ENCODE measurements at places on chromosomes 1 and 21.

DNA sequence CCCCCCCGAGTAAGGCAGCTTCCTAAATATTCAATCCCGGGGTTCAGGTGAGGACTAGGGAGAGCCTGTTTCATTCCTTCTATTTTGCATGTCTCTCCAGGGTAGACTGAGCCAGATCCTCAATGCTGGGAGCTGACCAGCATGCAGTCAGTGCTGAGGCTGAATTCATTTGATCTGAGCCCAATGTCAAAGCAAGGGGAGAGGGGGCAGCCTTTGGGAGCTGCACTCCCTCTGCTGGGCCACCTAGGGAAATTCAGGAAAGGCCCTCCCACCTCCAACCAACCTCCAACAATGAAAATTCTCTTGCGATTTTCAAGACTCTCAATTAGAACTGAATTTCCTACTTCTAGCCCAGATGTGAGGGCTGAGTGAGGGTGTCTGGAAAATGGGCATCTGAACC lies 371.2 kb downstream of the NPHP4 start:
- peak; percentile 58 for DNase-seq

- DNase-seq: no peak
Observed at GRCh38 chr1:103460511-103460910, 65.0 kb upstream of the RNPC3 start.

GRCh38 chr1:157870490-157870889 lies 28.9 kb upstream of the CD5L start:
- DNase-seq: no peak

DNA sequence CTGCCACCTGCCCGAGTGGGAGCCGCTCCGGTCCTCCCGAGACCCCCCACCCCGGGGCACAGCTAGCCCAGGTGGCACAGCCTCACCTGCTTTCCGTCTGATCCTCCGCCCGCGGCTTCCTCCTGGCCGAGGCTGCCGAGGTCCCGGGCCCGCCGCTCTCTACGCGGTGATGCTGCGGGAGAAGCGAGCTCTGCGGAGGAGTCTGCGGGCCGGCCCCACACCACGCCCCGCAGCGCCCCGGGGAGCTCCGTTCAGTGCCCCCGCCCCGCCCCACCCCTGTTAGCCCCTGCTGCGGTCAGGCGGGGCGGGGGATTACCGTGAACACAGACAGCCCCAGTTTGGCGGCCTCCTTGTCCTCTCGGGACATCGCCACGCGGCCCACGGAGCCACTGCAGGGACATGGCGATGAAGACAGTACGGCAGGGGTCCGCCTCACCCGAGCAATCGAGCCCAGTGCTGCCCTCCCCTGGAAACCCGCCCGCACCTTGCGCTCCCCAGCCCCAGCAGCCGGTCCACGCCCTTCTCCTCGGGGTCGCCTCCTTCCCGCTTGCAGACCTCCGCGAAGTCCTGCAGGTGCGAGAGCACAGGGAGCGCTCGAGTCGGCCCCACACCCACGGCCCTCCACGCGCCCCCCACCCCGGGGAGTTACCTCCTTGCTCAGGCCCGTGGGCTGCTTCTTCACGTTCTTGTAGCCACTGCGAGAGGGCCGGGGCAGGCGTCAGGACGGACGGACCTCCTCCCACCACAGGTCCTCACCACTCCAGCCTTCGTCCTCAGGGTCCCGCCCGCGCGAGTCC lies 933 bp downstream of the C1orf35 start:
- peak; percentile 74 for DNase-seq

GRCh38 chr1:210446479-210446878 lies 117.8 kb downstream of the HHAT start:
- no peak for DNase-seq

DNA sequence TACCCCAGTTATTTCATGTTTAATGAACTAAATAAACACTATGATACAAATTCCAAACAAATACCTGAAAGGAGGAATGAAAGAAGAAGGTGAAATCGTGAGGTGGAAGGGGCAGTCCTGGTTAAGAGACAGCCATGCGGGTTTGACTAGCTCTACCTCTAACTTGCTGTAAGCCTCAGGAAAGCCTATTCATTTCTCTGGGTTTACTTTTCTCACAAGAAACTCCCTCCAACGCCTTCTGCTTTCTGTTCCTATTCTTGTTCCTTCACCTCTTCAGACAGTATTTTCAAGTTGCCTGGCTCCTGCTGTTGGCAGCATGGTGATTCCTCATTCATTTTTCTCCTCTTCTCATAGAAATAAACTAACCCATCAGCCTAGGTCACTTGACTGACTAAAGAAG lies 92.4 kb downstream of the NTPCR start:
- DNase-seq: no peak

- DNase-seq: no peak
Observed at GRCh38 chr1:200314085-200314750, 95.6 kb downstream of the ZNF281 start.

DNA sequence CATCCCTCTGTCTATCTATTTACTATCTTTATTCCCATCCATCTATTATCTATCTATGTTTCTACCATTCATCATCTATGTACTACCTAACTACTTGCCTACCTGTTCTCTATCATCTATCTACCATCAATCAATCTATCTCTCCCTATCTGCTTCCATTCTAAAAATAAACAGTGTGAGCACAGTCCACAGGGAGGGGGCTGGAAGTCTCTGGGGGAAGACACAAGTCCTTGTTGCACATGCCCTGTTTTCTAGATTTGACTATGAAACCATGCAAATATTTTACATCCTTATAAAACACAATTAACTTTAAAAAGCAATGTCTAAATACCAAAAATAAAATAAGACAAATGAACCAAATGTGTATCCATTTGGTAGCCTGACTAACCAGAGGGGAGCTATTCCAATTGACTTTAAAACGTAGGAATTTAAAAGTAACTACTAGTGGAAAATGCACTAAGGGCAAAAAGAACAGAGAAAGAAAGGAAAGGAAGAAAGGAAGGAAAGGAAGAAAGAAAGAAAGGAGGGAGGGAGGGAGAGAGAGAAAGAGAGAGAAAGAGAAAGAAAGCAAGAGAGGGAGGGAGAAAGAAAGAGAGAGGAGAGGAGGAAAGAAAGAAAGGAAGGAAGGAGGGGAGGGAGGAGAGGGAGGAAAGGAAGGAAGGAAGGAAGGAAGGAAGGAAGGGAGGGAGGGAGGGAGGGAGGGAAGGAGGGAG lies 13.6 kb upstream of the RIPK4 start:
- DNase-seq: no peak

GRCh38 chr1:186310307-186310706 lies 64.7 kb downstream of the TPR start:
- DNase-seq: no peak

GRCh38 chr1:184574588-184574987 lies 180.1 kb downstream of the EDEM3 start:
- peak; percentile 9 for DNase-seq

DNA sequence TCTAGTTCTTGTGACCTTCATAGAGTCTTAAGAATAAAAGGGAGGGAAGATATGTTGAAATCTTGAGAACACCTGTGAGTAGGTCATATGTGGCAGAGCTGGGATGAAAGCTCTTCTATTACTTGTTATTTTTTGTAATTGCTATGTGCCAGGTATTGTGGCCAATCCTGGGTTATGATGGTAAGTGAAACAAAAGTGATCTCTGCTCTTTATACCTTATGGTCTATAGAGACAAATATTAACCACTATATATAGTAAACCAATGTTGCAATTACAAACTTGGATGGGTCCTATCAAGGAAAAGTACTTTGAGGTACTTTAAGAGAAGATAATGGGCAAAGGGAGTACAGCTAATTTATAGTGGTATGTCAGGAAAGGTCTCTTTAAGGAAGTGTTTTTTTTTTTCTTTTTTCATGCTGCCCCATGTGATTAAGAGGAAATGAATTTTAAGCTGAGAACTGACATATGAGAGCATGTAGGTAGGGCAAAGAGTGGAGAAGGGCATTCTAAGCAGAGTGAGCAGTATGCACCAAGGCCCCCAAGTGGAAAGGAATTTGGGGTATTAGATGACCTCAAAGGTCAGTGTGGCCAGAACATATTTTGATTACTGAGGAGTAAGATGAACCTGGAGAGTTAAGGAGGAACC lies 43.3 kb downstream of the POU2F1 start:
- DNase-seq: no peak

DNA sequence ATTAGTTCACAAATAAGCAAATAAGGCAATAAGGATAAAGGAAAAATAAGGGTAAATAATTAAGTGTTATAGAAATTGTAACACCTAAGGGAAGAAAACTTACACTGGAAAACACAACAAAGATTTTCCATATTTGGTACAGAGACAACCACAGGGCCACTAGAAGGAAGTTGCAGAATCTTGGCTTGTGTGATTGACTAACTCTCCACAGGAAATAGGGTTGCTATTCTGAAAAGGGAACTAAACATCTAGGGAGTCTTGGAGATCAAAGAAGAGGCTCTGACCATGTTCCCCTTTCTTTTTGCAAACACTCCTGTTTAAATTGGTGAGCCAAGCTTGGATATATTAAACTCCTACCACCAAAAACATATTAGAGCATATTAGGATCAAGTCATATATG lies 59.1 kb downstream of the APCS start:
- no peak for DNase-seq

DNA sequence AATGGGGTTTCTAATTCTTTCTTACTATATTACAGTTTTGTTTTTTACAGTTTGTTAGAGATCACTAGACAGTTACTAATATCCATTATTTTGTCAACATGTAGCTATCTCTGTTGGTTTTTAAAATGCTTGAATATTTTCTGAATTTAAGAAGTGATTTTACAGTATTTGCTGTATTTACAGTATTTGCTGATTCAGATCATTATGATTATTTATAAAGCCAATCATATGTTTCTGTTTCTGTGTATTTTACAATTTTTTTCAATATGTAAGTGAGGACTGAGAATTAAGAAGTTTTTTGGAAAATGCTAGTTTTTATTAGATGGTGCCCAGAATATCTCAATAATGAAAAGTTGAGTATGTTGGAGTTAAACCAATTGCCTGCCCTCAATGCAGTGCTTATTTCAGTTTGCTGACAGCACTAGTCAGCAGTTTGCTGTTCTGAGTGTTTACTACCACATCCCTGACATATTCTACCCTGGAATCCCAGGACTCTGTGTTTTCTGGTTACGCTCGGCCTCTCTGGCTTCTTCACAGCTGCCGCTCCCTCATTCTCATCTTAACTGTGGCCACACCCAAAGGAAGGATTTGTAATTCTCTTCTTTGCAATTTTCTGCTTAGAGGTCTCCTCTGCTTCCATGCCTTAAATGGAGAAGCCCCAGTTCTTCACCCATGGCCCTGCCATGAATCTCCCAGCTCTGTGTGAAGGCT lies 68.0 kb upstream of the BACH1 start:
- no peak for DNase-seq

- DNase-seq: no peak
Observed at GRCh38 chr1:110288111-110288510, 51.1 kb upstream of the RBM15 start.

DNA sequence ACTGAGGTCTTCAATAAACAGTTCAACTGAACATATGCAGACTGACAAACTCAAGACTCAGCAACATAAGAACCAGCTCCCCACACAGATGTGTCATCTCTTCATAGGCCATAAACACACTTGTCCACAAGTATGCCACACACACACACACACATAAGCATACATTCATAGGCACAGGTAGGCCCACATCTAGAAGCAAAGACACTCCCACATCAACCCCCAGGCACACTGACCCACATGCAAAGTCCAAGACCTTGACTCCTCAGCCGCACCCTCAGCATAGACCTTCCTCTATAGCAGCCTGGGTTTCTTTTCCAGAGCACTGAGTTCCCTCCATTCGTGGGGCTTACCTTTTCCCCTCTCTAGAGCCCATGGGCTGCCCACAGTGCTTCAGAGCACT lies 1.4 kb downstream of the LAD1 start:
- DNase-seq: no peak

DNA sequence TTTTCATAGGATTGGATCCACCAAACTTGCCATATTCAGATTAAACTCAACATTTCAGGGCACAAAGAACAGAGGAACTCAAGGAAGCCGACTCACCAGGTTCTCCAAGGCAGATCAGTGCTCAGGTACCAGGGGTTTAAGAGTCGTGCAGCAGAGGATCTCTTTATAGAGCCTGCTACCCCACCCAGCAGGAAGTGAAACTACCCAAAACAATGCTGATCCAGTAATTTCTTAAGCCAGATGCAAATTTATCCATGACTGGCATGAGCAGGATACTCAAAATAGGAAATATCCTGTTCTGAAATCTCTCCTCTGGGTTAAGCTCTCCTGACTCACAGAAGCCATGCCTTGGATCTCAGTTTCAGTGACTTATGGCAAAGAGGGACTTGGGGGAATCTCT lies at the start of gene SPRR2A:
TSS of gene SPRR2A (minus strand) at position 138 of the 400 bp plus-strand sequence. CDS start 777 bp downstream, outside the sequence.
- DNase-seq: no peak

GRCh38 chr1:192878249-192878648 lies 69.4 kb downstream of the RGS2 start:
- no peak for DNase-seq

- no peak for DNase-seq
Observed at GRCh38 chr21:42553435-42553834, 39.8 kb downstream of the SLC37A1 start.

- DNase-seq: no peak
Observed at GRCh38 chr1:211237579-211237978, 21.6 kb upstream of the RCOR3 start.

GRCh38 chr1:233343262-233343661 lies 15.7 kb downstream of the MAP3K21 start:
- no peak for DNase-seq

DNA sequence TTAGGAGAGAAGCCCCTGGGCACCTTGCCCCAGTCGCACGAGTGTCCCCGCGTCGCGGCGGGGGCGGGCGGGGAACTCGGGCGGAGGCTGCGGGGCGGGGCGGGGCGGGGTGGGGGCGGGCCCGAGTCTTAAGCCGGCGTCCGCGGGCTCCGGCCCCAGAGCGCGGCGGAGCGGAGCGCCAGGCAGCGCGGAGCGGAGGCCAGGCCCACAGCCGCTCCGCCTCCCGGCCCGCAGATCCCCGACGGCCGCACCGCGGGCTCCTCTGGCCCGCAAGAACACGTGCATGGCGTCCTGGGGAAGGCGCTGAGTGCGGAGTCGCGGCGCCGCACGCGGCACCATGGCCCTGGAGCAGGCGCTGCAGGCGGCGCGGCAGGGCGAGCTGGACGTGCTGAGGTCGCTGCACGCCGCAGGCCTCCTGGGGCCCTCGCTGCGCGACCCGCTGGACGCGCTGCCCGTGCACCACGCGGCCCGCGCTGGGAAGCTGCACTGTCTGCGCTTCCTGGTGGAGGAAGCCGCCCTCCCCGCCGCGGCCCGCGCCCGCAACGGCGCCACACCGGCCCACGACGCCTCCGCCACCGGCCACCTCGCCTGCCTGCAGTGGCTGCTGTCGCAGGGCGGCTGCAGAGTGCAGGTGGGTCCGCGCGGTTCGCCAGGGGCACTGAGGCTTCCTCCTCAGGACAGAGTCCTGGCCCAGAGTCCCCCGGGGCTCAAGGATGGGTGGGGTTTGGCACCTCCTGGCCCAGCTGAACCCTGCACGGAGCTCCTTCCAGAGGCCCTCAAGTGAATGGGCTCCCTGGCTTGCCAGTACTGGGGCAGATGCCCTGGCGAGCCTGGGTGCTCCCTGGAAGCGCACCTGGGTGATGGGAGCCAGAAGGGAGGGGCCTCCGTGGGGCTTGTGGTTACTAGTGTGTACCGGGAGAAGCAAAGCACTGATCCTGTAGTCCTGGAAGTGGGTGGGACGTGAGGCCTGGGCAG lies at the start of gene ESPN:
TSS of gene ESPN (plus strand) at position 158 of the 975 bp plus-strand sequence. CDS start at position 338, 180 bp downstream.
- DNase-seq: no peak

Data from nephron progenitor cell (in vitro differentiated cells).